Fibroblast of mammary gland (primary cell): ENCODE measurements at places on chromosomes 2 and 18.
A peak's percentile ranks its signal among the peaks of the same experiment; 100 is the strongest.

DNA sequence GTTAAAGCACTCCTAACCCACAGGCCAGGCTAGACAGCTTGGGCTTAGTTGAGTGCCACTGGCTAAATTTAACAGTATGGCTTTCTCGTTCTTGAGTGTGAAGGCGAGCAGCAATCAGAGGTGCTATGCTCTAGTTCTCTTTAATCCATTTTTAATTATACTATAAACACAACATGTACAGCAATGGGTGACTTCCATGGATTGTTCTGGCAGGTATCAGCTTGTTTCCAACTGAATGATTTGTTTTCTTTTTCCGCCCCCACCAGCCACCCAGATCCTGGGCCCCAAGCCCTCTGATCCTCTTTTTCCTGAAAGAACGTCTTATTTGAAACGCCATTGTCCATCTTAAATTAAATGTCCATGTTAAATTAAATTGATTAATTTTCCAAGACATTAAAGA lies 244.8 kb downstream of the IKZF2 start:
- no peak for DNase-seq

GRCh38 chr2:64635976-64636911 lies 17.5 kb downstream of the SERTAD2 start:
- no peak for DNase-seq

DNA sequence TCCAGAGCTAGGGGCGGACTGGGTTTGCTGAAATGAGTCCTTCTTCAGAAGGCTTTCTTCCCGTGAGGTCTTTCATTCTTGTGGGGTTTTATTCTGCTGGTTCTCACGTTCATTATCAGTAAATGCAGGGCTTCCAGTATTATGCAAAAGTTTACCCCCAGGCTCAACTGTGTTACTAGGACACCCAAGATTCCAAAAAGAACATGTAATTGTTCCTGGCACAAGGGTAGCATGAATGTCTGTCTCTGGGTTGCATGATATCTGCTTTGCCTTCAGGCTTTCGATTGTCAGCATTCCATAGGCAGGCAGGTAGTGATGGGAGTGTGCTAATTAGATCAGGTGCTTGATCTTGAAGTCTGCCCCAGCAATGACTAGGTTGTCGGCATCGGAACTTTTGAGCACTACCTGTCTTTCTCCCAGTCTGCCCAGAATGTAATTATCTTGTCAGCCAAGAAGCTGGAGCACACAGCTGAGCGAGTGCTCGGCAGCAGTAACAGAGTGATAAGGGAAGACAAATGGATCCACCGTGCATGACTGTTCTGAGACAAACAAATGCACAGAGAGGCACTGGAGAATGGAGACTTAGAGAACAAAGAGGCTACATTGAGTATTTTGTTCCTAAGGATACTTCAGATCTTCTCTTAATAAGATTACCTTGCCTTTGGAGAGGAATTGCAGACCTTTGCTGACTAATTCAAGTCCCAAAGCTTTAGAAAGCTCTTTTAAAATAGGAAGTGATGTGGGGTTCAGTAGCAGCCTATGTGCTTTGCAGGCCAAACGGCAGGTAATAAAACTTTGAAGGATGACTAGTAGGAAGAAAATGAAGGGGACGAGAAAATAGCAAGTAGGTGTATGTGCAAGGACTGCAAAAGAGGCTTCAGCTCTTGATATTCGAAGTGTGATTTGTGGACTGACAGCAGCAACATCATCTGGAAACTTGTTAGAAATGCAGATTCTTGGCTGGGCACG lies 41.9 kb downstream of the ITGB6 start:
- DNase-seq: peak; percentile 14

- DNase-seq: no peak
Observed at GRCh38 chr18:50750546-50750945, 69.3 kb downstream of the MRO start.

DNA sequence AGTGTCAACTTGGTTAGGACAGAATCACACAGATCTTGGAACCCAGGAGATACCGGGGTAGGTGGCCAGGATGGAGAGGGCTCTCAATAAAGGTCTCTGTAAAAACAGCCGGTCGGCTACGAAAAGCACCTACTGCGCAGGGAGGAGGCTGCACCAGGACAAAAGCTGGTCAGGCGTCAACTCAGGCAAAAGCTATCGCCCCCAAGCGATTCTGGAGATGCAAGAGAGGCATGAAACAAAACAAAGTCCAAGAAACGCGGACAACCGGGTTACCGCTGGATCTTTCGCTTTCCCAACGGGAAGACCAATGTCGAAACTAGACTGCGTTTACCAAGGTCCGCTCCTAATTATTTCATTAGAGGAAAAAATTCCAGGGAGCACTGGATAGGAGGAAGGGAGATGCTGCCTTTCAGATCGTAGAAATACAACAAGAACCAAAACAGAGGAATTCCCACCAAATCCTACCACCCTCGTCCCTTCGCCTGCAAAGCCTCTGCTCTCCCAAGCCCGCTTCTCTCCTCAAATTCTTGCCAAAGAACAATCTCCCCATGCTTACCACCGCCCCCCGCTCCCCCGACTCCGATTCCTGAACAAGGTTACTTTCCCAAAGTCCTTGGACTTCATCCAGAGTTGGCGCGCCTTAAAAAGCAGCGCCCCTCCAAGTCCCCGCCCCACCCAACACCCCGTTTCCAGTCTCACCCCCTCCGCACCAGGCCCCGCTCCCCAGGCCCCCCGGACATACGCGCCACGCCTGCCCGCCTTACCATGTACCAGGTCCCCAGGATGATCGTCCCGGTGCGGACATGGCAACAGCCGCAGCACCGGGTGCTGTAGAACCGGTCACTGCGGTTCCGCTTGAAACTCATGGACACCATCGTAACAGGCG lies 539 bp downstream of the LAPTM4A start:
- DNase-seq: peak; percentile 65

DNA sequence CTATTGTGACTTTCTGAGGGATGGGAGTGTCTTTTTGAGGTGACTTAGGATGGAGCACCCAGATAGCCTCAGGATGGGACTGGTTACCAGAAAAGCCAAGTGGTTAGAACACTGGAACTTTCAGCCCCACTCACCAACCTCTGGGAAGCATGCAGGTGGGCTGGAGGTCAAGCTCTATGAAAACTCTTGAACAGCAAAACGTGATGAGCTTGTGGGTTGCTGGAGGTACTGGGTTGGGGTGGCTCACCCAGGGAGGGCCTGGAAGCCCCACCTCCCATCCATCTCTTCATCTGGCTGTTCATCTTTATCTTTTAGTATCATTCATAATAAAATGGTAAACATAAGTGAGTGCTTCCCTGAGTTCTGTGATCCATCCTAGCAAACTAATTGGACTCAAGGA lies 216.4 kb downstream of the SPP2 start:
- DNase-seq: no peak

GRCh38 chr18:25298853-25299274 lies 53.1 kb downstream of the ZNF521 start:
- peak; percentile 98 for DNase-seq

- no peak for DNase-seq
Observed at GRCh38 chr2:189868896-189869295, 84.6 kb downstream of the PMS1 start.

- no peak for DNase-seq
Observed at GRCh38 chr2:28624793-28625701, 126.6 kb upstream of the PPP1CB start.

GRCh38 chr2:160156665-160157064 lies 43.4 kb downstream of the ITGB6 start:
- DNase-seq: peak; percentile 94

- DNase-seq: no peak
Observed at GRCh38 chr18:63617049-63617914, 26.8 kb downstream of the SERPINB4 start.

- peak; percentile 88 for DNase-seq
Observed at GRCh38 chr18:25299426-25300300, 52.3 kb downstream of the ZNF521 start.

- DNase-seq: no peak
Observed at GRCh38 chr2:117745537-117745936, 69.0 kb upstream of the DDX18 start.

DNA sequence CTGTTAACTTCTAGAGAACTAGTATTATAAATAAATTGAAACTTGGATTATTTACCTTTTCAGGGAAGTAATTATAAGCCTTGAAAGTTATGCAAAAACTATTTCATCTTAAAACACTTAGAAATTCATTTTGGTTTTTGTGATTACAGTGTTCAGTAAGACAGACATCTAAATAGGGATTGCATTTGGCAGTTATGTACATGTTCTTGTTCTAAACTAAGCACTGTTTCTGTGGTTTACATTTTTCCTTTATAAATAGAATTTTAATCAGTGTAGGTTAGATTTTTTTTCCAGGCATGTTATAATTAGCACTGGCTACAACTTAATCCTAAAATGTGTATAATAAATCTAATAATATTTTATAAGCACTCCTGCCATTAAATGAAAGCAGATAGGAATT lies 35.0 kb downstream of the LCLAT1 start:
- DNase-seq: no peak

GRCh38 chr2:96533292-96534073 lies 3.1 kb upstream of the ARID5A start:
- peak; percentile 78 for DNase-seq

DNA sequence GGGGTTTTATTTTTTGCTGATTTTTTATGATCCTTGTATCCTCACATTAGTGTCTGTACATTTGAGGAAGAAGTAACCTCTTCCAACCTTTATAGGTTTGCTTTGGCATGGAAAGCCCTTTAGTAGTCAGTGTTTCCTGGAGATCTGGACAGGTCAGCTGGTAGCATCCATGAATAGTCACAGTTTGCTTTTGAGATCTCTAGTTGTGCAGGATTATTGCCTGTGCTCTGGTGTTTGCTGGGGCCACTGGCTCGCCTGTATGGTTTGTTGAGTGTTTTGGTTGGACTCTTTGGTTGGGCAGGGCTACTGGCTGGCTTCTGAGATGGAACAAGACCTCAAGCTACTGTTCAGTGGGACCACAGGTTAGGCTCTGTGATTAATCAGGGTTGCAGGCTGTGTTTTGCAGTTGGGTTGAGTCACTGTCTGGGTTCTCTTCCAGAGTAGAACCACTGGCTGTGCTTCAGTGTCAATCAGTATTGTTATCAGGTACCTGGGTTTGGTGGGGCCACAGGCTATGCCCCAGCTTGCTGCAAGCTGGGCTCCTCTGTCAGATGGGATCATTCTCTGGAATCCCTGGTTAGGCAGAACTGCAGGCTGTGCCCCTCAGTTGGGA lies 20.0 kb downstream of the SP140L start:
- DNase-seq: peak; percentile 38

GRCh38 chr2:230068651-230069055 lies at the start of gene SLC16A14:
TSS of gene SLC16A14 (minus strand) at chr2:230068924. CDS start at chr2:230059352, 9,572 bp downstream.
- DNase-seq: peak; percentile 40

GRCh38 chr2:60548845-60549237 lies 4.6 kb downstream of the BCL11A start:
- DNase-seq: no peak

- no peak for DNase-seq
Observed at GRCh38 chr2:231865222-231865621, 61.0 kb downstream of the NPPC start.

- DNase-seq: no peak
Observed at GRCh38 chr18:1906421-1906820, 664.9 kb downstream of the METTL4 start.

GRCh38 chr18:75454022-75454795 lies 26.7 kb upstream of the SMIM21 start:
- DNase-seq: no peak

- DNase-seq: peak; percentile 12
Observed at GRCh38 chr2:96116879-96117533, 635 bp upstream of the ADRA2B start.

- DNase-seq: no peak
Observed at GRCh38 chr2:157986761-157987160, 110.6 kb upstream of the ACVR1 start.

DNA sequence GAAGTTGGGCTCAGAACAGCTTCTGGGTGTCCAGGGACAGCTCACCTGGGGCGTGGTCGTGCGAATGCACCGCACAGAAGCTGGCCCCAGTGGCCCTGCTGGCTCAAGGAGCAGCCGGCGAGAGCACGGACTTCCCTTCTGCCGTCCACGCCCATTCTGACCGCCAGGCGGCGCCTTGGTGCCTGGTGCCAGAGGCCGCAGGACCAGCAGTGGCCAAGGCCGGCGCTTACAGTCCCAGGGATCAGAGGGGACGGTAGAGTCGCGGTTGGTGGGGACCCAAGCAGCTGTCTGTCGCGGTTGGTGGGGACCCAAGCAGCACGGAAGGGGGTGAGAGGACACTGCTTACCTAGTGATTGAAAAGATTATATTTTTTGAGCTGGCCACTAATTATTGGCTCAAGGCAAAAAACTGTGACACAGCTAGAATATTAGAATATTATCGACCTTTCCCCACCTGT lies 25.7 kb downstream of the NPPC start:
- DNase-seq: peak; percentile 49

DNA sequence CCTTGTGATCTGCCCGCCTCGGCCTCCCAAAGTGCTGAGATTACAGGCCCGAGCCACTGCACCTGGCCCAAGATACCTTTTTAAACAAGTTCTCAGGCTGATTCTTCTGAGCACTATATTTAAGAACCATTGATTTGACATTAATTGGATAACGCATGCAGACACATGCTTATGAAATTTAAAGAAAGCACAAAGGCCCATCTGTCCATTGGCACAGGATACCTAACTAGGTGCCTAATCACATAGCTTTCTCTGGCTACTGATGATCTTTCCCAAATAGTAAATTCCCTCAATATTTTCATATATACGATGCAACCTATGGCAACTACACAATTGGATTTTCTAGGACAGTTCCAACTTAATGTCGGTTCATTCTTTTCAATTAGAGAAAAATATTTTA lies 62.5 kb upstream of the STAM2 start:
- no peak for DNase-seq

GRCh38 chr2:9228088-9228751 lies 21.6 kb downstream of the ASAP2 start:
- DNase-seq: peak; percentile 62

DNA sequence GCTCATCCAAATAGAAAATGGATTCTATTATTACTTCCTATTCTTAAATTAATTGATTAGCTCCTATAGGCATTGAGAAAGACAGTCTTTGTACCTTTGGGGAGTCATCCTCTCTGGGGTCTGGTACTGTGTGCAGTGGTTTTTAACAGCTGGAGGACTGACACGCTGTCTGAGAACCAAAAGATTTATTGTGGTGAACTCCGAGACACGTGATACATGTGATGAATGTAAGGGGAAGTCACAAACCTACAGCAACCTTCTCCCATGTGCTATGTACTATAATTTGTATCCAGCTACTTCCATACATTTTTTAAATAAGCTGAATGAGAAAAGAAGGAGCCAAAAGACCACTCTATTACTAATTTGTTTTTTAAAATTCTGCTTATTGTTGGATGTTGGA lies 133.7 kb downstream of the GALNT3 start:
- no peak for DNase-seq

- peak; percentile 26 for DNase-seq
Observed at GRCh38 chr2:174892546-174892945, 112.6 kb downstream of the CHN1 start.

GRCh38 chr2:165070076-165070475 lies 114.8 kb upstream of the SLC38A11 start:
- DNase-seq: no peak

- no peak for DNase-seq
Observed at GRCh38 chr18:25256439-25256838, 95.5 kb downstream of the ZNF521 start.

GRCh38 chr2:146004462-146004861 lies 1484.5 kb upstream of the ZEB2 start:
- DNase-seq: peak; percentile 59

GRCh38 chr2:213861638-213862037 lies 549.2 kb upstream of the VWC2L start:
- DNase-seq: no peak
